ENCODE measurements at places on chromosomes 3 and 15.
A peak's percentile ranks its signal among the peaks of the same experiment; 100 is the strongest.

- peak; percentile 19 for DNase-seq
These were observed 397.5 kb upstream of the ATP10A start for GRCh38 chr15:26260517-26261133.

DNA sequence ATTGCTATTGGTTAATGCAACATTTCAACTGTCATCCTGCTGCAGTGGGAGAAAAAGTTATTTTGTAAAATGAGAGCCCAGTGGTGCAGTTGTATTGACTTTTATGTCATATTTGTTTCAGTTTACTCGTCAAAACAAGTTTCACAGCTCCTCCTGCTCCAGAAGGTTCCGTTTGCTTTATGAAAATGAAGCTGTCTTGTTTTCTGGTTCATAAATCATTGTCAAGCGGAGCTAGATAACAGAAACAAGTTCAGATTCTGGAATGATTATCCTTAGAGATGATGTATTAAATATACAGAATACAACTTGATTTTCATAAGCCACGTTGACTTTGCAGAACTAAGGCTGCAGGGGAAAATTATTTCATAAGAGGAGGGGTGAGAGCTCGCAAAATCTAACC lies 970.5 kb upstream of the NR2F2 start:
- no peak for DNase-seq

DNA sequence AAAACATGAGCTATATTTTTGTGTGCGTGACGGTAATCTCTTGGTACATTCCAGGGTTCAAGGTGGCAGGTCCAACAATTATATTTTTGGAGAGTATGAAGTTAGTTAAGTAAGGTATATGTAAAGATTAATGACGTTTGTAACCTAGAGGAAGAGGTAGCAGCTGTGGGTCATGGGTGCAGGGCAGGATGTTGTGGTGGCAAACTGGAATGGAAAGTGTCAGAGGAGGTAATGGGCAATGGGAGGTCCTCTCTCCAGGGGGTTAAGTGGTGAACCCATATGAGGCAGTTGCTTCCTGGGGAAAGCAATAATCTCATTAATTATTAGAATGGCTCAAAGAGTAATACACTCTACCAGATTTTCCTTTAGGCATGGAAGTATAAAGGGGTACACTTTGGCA lies 1.0 kb upstream of the CD200R1L start:
- peak; percentile 31 for DNase-seq

DNA sequence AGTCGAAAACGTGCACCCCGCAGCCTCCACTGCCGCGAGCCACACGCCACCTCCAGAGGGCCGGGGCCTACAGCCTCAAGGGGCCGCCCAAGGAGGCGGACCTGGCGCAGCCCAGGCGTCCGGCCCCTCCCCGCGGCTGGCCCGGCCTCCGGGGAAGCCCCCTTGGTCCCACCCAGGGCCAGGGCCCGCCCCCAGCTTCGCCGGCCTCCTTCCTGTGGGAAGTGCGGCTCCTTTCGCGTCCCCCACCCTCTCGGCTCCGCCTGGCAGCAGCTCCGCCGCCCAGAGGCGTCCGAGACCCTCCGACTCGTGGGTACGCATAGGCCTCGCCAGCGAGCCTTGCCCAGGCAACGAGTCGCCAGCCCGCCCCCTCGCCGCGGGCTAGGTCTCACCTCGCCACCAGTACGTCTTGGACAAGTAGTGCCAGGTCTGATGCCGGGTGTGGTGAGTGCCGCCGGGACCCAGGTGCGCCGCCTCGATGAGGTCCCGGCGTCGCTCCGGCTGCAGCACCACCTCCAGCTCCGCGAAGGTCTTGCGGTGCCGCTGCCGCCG lies 642 bp downstream of the ZBTB11 start:
- peak; percentile 99 for DNase-seq

DNA sequence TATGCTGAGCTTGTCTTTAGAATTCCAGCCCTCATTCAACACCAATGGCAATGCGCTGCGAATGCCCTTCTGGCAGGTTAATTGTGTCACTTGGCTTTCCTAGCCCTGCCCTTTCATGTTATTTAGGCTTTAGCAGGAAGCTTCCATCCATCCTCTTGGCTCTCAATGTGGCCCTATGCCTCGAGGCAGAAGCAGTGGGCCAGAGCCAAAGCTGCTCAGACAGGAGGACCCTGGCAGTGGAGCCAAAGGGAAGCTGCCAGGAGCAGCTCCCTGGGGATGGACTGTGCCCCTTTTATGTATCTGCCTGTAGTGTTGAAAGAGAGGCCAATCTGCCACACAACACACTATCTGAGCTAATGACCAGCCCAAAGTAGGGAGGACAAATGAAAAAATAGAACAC lies 376.4 kb downstream of the CTNNB1 start:
- DNase-seq, result no peak

GRCh38 chr15:28942046-28942445 lies 56.3 kb downstream of the APBA2 start:
- peak; percentile 40 for DNase-seq

GRCh38 chr3:53259427-53260259 lies 3.8 kb upstream of the TKT start:
- no peak for DNase-seq

GRCh38 chr3:123785602-123786001 lies 98.5 kb downstream of the MYLK start:
- DNase-seq, result no peak

All from activated naive CD8-positive, alpha-beta T cell treated with anti-CD3 and anti-CD28 coated beads for 36 hours (primary cell).